Dermis microvascular lymphatic vessel endothelial cell (primary cell): ENCODE measurements at places on chromosomes 2 and 18.
A peak's percentile ranks its signal among the peaks of the same experiment; 100 is the strongest.

GRCh38 chr2:24262421-24262970 lies 87.6 kb downstream of the FAM228A start:
- DNase-seq, result no peak

- no peak for DNase-seq
Measured at GRCh38 chr2:58767828-58768714, 526.9 kb upstream of the FANCL start.

- no peak for DNase-seq
Measured at GRCh38 chr2:9909106-9909505, 42.4 kb upstream of the GRHL1 start.

DNA sequence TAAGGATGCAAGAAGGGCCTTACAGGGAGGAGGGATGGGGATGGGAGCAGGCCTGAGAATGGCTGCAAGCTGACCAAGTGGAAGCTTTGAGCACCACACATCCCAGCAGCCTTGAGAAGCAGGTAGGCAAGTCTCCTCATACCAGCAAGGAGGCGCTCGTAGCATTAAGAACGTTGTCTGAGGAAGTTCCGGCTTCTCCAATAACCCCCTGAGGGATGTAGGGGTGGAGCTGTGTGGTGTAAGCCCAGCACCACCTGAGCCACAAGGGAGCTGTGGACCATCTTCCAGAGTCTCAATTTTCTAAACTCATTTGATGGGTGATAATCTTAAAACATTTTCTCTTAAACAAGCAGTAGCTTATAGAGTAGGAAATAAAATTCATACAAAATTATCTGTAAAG lies 50.6 kb downstream of the ST3GAL5 start:
- DNase-seq, result no peak

GRCh38 chr2:52613064-52613463 lies 1154.5 kb upstream of the CHAC2 start:
- DNase-seq, result no peak

DNA sequence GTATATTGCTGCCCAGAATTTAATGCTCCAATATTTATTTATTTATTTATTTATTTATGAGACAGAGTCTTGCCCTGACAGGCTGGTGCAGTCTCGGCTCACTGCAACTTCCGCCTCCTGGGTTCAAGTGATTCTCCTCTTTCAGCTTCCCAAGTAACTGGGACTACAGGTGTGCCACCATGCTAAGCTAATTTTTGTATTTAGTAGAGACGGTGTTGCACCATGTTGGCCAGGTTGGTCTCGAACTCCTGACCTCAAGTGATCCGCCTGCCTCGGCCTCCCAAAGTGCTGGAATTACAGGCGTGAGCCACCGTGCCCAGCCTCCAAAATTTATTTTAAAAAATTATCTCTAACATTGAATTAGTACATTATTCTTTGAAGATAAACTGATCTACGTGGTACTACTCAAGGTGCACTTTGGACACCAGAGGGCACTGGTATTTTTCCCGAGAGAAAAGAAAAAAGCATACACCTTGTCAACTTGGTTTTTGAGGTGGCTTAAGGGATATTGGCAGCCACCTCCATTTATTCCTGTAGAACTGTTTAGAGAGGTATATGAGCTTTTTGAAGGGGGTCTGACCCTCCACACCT lies 1.4 kb upstream of the IDH1 start:
- no peak for DNase-seq

- DNase-seq, result no peak
Measured at GRCh38 chr2:144358979-144359541, 160.9 kb downstream of the ZEB2 start.

DNA sequence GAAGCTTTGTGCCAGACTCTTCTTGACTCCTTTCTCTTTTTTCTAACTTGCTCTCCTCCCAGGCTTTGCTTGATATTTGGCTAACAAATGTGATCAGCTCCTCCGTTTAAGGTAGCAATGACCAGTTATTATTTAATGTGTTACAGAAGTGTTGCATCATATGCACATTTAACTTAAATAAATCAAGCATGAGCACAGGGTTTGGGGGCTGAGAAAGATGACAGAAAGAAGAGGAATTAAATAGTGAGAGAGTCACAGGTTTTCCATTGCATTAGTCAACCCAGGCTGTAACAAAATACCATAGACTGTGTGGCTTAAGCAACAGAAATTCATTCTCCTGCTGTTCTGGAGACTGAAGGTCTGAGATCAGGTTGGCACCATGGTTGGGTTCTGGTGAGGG lies 343.8 kb downstream of the RPRM start:
- no peak for DNase-seq

DNA sequence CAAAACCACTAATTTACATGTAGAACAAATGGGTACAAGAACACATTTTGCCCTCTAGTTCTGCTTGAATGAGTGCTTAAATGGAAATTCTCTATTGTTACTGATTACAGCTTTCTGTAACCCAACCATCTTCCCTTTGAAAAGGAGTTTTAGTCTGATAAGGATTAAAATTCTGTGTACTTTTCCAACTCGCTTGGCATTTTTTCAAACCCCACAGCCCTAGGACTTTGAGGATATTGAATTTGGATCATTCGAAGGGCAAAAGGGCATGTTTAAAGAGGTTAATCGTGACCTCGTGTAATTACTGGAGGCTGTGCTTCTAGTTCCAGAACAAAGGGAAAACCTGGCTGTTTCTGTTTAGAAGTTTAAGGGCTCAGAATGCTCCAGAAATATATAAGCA lies 432.3 kb downstream of the PID1 start:
- no peak for DNase-seq

DNA sequence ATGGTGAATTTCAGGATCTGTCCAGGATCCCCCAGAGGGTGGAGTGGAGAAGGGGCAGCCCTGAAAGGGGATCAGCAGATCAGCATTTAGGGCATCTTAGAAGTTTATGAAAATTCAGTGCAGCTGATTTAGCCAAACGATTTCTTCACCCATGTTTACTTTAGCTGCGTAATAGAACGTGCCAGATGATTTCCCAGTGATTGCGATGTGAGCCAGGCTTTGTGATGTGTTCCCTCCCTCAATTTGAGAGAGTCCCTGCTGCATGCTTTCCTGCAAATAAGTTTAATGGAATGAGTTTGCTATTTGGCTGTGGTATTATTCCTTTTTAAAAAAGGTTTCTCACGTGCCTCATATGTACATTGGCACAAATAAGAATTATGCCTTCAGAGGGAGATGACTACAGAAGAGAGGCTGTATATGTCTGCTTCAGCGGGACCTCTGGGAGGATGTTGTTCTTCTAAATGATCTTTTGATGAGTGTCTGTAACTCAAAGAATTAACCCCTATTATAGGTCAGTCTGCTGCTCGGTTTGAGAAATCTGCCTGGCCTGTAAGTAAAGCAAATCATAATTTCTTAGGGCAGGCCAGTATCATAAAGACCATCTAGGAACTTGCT lies 111.9 kb downstream of the MRO start:
- no peak for DNase-seq

- peak; percentile 69 for DNase-seq
Measured at GRCh38 chr18:8480506-8481328, 128.5 kb upstream of the RAB12 start.

GRCh38 chr18:45039376-45039775 lies 358.7 kb downstream of the SETBP1 start:
- DNase-seq, result no peak

DNA sequence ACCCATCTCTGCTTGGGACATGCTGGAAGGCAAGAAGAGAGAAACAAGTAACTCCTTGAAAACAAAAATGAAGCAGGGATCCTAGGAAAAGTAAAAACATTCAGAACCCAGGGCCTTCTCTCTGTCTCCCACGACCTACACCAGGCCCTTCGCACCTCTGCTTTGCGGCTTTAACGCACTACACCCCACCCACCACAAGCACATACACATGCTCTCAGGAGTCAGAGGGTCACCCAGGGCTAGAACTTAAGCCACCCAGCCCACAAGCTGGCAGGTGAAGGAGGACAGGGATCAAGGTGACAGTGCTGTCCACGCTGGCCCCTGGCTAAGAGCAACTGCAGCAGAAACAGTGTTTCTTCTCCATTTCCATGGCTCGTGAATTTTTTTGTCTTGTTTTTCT lies 72.2 kb downstream of the BCL11A start:
- no peak for DNase-seq

DNA sequence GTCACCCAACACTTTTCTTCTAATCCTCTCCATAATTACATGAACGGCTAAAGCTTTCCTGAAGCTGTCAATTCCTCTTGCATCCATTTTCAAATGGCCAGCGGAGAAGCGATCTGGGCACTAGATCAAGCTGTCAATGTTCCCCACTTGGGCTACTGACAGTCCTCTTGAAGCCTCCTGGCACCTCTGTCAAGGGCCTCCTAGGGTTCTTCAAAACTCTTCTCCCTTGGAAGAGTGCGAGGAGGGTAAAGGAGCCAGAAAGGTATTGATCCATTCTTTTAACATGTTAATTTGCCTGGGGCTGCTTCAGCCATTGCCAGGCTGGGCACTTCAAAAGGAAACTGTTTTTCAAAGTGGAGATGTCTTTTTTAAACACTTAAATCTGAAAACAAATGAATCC lies 19.8 kb downstream of the EPHA4 start:
- no peak for DNase-seq
